Fibroblast of skin of left biceps (primary cell): ENCODE measurements at places on chromosomes 7 and 10.

DNA sequence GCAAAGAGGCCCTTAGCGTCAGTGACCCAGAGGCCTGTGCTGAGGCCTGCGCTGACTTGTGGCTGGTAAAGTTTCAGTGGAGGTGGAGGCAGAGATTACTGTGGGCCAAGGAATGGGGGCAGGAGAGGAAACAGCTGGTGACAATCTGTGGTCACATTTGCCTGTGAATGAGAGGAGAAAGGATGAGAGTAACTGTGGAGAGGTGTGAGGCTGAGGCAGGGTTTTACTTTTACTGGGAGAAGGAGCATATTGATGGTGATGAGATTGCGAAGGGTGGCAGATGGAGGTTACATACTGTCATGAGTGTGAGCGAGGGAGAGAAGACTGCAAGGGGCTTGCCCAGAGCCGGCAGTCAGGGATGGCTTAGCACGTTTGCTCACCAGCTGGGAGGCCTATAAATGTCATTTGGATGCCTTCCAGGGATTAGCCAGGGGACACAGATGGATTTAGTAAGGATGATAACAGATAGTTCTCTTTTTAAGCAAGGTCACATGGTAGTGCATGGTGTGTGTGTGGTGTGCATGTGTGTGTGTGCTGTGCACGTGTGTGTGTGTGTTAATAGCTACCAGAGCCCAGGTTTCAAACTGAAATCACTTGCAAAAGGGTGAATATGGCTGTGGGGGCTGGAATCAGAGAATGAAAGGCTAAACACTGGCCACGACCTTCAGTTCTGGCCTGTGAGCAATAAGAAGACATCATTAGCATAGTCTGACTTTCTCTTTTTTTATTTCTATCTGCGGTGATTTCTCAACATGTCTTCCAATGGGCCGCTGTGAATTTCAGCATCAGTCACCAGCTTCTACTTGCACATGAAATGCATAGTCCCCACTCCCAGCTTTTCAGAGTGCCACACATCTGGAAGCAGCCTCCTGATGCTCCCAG lies 291.5 kb upstream of the ZNF32 start:
- DNase-seq, result no peak

DNA sequence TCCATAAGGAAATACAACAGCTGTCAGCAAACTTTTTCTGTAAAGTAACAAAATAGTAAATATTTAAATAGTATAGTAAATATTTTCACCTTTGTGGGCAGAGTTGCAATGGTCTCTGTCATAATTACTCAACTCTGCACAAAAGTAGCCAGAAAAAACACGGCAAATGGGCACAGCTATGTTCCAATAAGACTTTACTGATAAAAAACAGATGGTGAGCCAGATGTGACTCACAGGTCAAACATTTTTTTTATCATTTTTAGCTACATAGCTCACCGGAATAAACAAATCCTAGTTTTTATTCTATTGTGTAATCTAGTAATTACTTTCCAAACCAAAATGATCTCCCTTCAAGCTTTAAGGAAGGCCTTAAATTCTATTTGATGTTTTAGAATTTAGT lies 55.3 kb downstream of the NCAPG2 start:
- peak; percentile 80 for DNase-seq

DNA sequence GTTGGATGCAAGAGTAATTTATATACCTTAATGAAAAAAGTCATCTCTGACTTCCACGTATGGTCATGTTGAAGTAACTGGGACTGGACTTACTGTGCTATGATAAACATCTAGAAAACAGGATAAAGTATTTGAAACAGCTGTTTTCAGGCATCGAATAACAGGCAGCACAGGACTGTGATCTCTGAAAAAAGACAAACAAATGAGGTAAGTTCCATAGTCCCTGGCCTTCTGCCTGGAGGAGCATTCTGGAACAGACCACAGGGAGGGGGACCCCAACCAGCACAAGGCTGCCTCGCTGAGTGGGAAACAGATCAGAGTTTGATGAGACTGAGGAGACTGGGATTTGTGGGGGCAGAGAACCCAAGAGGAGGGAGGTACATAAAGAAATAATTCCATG lies 89.1 kb upstream of the HABP2 start:
- no peak for DNase-seq

GRCh38 chr7:104306793-104307192 lies 21.6 kb upstream of the LHFPL3 start:
- DNase-seq, result no peak

DNA sequence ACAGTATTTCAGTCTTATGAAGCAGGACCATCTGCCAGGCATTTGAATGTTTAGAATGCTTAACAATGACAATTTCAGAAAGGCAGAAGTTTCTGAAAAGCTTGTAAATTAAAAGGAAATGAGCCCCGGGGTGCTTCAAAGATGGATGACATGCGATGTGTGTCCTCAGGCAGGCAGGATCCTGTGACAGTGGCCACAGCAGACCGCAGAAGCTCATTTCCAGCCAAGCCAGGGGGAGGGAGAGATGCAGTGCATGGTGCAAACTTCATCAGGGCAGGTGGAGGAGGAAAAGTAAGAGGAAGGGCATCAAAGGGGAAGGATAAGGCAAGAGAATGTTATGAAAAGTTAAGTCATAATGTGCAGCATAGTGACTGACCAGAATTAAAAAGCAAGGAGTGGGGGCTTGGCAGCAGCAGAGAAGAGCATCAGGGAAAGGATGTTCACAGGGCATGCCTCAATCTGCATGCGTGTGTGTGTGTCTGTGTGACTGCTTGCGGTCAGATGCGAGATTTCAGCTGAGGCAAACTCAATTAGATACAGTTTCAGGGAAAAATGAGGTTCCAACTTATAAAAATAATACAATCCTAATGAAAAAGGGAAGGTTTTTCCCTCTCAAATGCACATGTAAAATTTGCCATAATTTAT lies 173.7 kb downstream of the COBL start:
- DNase-seq, result no peak

- no peak for DNase-seq
Observed at GRCh38 chr10:19518632-19519031, 297.6 kb upstream of the PLXDC2 start.
